ENCODE measurements at places on chromosomes 11 and 22.

GRCh38 chr22:22737590-22737989, 93.2 kb downstream of the GGTLC2 start:
- DNase-seq = no peak

GRCh38 chr11:61021661-61022212, 50.3 kb downstream of the CD6 start:
- peak; percentile 74 for DNase-seq

DNA sequence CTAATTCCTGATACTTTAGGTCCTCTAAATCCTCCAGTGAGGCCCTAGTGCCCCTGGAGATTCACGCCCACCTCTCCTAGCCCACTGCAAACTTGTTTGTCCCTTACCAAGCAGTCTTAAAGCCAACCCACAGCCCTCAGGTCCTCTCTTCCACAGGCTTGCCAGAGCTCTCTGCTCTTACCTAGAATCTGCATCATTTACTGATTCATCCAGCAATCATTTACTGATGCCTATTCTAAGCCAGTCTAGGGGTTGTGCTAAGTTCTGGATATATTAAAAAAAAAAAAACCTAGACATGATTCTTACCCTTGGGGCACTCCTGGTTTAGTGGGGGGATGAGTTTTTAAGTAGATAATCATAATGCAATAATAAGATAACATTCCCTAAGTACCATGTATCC, 43.0 kb upstream of the PLET1 start:
- no peak for DNase-seq

- DNase-seq = no peak
Measured at GRCh38 chr11:111502611-111503010, 9.6 kb downstream of the BTG4 start.

DNA sequence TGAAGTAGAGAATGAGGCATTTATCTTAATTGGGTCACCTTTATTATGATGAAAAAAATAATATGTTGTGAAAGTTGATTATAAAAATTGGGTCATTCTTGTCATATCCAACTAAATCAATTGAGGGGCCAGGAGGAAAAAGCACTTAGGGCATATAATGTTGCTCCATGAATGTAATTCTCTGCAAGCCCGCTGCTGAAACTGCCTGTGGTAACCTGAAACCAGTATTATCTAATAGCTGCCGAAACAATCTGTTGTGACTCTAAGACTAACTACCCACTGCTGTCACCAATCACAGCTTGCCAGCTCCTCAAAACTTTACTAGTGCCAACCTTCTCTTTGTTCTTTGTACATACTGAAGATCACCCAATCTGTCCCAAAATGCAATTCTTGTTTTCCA, 115.8 kb downstream of the ATG16L2 start:
- no peak for DNase-seq

GRCh38 chr11:122342089-122342744, 226.2 kb upstream of the BLID start:
- no peak for DNase-seq

DNA sequence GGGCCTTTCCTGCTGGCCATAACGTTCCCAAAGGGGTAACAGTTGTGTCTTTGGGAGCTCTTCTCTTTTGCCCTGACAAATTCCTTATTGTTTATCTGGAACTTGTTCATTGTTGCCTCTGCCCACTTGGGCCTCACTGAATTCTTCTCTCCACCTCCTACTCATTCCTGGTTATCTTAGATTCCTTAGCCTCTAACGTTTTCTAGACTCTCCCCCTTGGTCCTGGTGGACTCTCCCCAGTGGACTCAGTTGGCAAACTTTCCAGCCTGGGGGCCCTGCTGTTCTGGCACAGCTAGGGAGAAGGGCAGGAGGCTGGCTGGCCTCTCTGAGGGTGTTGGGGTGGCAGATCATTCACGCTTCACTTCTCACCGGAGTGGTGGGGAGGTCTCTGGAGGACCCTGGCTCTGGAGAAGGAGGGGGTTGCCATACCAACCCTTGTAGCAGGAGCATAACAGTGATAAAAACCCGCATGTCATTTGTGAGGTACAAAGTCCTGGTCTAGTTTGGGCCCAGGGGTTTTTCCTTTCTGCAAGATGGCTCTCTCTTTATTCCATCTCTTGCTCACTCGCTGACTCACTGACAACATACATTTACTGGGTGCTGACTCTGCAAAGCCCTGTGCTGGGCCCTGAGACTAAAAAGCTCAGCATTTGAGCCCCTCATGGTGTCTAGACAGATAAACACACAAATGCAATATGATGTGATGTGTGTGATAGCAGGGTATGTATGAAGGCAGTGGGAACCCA, 39.7 kb downstream of the YWHAH start:
- DNase-seq = no peak

- DNase-seq = no peak
Measured at GRCh38 chr11:125886997-125887372, 483 bp upstream of the HYLS1 start.

DNA sequence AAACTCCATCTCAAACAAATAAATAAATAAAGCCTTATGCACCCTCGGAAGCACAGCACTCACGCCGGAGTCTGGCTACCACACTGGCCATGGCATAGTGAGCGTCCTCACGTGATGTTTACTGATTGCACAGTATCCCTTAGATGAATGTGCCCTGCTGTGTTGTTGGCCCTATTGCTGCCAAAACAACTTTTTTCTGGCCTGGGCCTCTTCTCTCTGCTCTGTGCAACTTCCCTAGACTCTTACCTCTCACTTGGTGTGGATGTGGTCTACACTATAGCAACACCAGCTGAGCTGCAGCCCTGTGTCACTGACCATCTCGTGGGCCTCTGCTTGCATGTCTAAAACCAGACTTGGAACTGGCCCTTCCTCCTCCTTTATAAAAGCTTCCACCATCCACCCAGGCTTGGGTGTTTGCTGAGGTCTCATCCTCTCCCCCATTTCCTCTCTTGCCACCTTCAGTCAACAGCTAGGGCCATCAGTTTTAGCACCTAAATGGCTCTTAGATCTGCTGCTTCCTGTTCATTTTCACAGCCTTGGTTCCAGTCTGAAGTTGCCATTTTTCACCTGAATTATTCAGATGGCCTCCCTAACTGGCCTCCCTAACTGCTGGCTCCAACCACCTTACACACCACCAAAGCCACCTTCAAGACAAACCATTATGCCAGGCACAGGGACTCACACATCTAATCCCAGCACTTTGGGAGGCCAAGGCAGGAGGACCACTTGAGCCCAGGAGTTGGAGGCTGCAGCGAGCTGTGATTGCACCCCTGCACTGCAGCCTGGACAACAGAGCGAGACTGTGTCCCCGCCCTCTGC, 9.2 kb downstream of the ZNF74 start:
- no peak for DNase-seq

DNA sequence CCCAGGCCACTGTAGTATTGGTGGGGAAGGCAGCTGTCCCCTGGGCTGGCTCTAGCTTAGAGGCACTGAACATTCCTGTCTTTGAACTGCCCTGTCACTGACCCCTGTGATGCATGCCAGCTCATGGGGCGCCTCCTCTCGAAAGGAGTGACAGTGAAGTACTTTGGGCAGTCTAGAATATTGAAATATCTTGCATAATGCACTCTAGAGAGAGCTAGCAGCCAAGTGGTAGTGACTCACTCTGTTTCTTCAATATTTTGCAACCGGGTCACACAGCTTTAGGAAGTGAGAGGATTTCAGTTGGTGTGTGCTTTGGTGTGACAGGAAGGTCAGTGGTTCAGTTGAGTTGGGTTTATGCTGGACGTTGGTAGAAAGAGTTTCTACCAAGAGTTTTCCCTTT, 35.5 kb upstream of the ST14 start:
- no peak for DNase-seq

DNA sequence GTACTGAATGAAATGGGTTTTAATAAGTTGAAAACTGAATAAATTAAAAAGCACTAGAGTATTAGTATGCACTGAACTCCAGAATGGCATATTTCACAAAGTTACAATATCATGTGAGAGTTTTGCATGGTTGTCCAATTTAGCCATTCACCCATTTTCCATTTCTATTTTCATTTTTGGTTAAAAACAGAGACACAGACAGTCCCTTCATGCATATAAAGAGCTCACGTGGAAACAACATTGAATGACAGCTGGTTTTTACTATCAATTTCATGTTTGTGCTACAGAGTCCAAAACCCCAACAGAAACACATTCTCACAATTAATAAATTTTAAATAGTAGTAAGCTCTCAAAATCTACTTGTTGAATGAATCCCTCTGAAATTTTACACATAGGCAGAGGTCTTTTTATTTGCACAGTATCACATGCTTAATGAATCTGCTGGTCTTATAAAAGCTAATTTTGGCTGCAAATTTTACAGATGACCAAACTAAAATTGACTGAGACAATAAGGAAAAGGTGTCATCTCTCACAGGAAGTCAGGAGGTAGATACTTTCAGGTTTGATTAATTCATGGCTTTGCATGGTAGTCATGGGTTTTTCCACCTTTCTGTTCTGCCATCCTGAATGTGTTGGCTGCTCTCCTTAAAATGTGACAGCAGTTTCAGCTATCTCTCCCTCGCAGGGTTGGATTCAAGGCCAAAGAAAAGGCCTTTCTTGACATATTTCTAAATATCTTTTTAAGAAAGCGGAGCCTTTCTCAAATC, 20.6 kb upstream of the DDI1 start:
- no peak for DNase-seq

DNA sequence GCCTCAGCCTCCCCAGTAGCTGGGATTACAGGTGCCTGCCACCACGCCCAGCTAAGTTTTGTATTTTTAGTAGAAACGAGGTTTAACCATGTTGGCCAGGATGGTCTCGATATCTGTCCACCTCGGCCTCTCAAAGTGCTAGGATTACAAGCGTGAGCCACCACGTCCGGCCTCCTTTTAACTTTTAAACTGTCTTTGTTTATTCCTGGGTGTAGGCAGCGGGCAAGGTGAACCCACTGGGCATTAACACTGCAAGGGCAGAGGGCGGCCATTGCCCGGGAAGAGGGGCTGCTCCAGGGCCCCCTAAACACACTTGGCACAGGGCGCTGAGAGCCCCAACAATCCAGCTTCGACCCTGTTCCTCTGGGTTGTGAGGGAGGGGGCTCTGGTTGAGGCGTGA, 693.6 kb downstream of the BRD1 start:
- no peak for DNase-seq

DNA sequence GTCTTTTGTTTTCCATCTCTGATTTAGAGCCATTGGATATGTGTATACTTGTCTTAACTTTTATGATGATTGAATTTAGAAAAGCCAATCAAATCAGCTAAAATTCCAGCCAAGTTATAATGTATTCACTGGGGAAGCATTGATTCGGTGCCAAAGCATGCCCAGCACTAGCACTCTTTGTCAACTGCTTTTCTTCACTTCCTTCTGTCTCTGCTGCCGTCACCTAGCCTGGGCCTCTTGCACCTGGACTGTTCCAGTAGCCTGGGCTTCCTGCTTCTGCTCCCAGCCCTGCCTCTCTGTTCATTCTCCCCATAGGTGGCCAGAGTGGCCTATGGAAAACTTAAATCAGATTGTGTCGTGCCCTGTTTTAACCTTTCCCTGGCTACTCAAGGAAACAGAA, 80.7 kb downstream of the NAV2 start:
- DNase-seq = no peak

DNA sequence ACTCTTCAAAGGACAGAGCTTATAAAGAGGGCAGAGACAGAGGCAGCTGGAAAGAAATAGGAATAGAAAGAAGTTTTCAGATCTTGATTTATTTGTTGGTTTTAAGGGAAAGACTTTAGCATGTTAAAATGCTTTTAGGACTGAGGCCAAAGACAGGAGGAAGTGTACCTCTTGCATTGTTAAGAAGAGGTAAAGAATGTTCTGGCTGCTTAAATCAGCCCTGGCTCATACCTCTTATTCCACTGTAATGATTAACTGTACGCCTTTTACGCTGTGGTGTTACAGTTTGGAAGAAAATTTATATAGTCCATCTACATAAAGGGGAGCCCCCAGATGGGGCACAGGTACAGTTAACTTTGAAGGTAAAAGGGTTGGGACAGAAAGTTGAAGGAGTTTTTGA, 10.1 kb upstream of the MPZL2 start:
- DNase-seq = no peak

DNA sequence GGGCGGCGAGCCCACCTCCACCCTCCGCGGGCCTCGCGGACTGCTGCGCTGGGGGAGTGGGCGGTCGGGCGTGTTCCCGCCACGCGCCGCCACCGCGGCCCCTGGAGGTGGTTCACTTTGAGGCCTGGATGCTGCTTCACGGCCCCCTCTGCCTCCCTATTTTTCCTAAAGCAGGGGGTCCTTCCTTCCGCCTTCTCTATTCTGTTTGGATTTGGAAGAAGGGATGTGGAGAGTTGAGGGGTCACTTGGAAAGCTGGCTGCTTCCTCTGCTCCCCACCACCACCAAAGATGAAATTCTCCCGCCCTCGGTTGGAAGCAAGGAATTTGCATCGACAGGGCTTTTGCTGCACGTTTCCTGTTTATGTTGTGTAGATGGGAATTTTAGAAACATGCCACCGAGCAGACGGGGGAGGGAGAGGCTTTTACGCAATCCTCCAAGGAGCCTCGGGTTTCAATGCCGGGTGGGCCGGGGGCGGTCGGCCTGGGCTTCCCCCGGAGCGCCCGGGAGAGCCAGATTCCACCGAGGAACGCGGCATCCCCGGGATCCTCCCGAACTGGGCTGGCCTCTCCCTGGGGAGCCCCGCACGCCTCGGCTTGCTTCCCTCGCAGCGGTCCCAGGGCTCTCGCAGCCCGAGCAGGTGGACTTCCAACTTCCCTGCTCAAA, 403 bp upstream of the SBF2 start:
- no peak for DNase-seq

- DNase-seq = no peak
Measured at GRCh38 chr11:121615501-121615900, 162.7 kb upstream of the SORL1-AS1 start.

DNA sequence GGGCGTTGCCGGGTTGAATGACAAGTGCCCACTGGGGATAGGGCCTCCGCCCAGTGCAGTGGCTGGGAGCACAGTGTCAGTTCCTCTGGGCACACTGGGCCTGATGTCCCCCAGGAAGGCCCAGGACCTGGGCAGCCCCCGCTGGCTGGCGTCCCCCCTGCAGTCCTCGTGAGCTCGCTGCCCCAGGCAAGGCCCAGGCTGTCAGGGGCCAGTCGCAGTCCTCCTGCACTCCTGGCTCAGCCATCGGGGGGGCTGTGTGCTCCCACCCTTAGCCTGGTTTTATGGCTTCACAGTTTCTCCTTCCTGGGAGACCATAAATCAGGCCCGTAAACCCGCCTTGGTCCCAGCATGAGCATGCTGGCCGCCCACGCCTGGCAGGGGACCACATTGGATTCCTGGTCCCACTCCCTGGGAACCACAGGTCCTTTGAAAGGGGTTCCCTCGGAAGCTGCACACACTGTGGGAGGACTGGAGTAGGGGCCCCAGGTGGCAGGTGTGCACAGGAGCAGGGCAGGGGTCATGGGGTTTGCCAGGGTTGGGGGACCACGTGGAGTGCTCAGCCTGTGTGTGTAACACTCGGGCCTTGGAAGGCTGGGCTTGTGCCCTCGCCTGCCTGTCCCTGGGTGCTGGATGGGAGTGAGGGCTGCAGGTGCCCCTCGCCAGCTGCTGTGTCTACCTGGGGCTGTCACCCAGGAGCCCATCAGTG, 113.6 kb downstream of the KCNQ1OT1 start:
- no peak for DNase-seq

- no peak for DNase-seq
Measured at GRCh38 chr11:102685754-102686153, 19.8 kb downstream of the MMP27 start.

GRCh38 chr11:125105926-125106325, 5.5 kb downstream of the TMEM218 start:
- no peak for DNase-seq

- DNase-seq = no peak
Measured at GRCh38 chr22:26464312-26464711, 19.3 kb downstream of the HPS4 start.

GRCh38 chr22:38162881-38163843, 18.5 kb downstream of the PLA2G6 start:
- DNase-seq = no peak

GRCh38 chr11:17353821-17354600, 2.4 kb downstream of the NCR3LG1 start:
- no peak for DNase-seq

Data from activated T-cell treated with anti-CD3 and anti-CD28 coated beads for 48 hours (primary cell).